ENCODE measurements at places on chromosomes 7 and 10. TPM values are rescaled to one million over a fixed set of nuclear protein-coding genes. Genes with fewer than 3 reads are reported as not detected.

The PAX4 gene
- not detected for total RNA-seq

GRCh38 chr10:77269163-77269562 is 368.4 kb downstream of the KCNMA1 start:
- H3K36me3 ChIP-seq, result no peaks in the 10 kb centered on the region
- H3K4me1 ChIP-seq, result peaks cover under 1% of the 10 kb centered on the region
- H3K27me3 ChIP-seq, result no peaks in the 10 kb centered on the region
- H3K4me3 ChIP-seq, result no peak overlapping the region
- no peak for DNase-seq
- H3K27ac ChIP-seq, result no peak overlapping the region

- no peak overlapping the region for H3K27ac ChIP-seq
- no peaks in the 10 kb centered on the region for H3K4me1 ChIP-seq
- no peaks in the 10 kb centered on the region for H3K27me3 ChIP-seq
- no peak overlapping the region for H3K4me3 ChIP-seq
Observed at GRCh38 chr10:131461093-131461492, 149.6 kb upstream of the TCERG1L start.

DNA sequence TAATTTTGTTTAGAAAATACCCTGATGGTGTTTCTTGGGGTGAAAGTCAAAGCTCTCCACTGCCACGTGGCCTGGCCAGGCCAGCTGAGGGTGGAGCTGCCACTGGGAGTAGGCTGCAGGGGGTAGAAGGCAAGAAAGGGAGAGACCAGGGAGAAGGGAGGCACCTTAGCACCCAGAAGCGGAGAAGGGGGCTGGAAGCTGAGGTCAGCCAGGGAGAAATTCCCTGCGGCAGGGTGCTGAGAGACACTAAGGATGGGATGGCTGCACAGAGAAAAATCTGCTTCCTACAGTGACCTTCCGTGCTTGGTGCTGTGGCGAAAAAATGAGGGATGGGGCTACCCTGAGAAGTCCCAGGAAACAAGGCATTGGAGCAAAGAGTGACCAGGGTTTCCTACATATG is 143.7 kb downstream of the SLIT1 start:
- DNase-seq, result no peak
- H3K4me1 ChIP-seq, result peaks cover 2% of the 10 kb centered on the region
- peaks cover 5% of the 10 kb centered on the region for H3K27me3 ChIP-seq

GRCh38 chr10:104080762-104081161 is 4.9 kb downstream of the COL17A1 start:
- H3K27ac ChIP-seq, result no peak overlapping the region
- DNase-seq, result peak; percentile 11
- no peaks in the 10 kb centered on the region for H3K4me1 ChIP-seq
- no peaks in the 10 kb centered on the region for H3K36me3 ChIP-seq
- H3K27me3 ChIP-seq, result peaks cover 5% of the 10 kb centered on the region

The SFTPA1 gene
- total RNA-seq, result not detected

Measured in fibroblast of lung (primary cell).